ENCODE measurements at places on chromosomes 11 and 22.
A peak's percentile ranks its signal among the peaks of the same experiment; 100 is the strongest.

DNA sequence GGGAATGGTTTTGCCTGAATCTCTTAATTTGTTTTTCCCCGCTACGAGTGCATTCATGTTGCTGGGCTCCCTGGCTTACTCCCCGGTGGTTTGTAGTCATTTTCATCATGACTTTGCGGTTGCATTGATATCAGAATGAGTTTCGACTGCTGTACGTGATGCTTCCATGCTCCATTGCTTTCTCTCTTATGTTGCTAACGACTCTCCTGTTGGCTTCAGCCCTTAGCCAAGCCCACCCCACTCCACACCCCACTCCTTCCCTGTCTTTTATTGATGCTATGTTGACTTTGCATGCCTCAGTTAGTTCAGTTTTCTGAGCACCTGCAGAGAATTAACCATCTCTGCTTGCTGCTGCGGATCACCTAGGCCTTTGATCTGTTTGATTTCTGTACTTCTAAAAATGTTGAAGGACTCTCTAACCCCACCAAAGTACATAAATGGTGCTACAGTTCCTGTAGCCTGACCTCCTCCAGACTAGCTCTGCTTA is 65.3 kb downstream of the ARFGAP2 start:
- no peak for DNase-seq

DNA sequence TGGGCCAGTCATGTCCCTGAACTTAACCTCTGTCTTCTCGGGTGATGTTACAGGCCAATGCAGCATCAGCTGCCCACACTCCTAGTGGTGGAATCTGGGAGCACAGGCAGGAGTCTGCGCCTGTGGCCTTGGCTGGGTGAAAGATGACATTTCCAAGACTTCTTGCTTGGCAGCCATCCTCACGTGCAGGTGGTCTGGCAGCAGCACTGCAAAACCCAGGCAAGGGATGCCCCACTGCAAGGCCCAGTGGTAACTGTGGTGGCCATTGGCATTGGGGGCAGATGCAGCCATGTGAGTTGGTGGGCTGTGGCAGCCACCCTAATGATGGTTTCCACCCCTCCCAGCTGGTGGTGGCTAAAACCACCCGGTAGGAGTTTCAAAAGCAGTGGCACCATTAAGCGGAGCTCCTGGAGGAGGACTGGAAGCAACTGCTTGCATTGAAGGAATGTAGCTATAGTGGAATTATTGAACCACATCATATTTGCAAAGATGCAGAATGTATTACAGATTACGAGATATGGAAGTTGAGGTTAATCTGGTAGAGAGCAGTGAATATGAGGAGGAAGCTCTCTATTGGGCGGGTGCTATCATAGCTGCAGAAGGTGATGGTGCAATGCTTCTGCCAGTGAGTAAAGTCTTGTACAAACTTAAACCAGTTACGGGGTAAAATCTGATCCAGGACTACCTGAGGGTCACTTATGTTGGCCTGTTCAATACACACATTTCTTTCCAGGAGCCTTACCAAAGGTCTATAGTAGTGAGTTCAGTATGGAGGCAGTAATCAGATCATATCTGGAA is 120.7 kb upstream of the TOP3B start:
- peak; percentile 62 for DNase-seq

GRCh38 chr11:13348305-13348704 is 70.7 kb downstream of the BMAL1 start:
- DNase-seq, result no peak

DNA sequence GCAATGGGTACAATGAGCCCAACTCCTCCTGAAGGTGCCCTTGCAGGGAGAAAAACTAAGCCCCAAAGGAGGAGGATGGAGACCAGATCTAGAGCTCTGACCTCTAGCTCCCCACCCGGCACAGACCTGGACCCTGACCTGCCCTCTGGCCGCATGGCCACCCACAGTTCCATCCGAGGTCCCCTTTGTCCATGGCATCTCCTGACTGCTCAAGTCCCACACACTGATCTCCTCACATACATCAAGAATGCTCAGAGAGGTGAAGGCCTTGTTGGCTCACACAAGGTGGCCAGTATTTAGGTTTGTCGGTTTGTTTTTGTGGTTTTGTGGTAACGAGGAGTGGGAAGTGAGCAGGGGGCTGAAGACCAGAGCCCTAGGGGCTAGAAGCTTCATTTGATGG is 423.5 kb upstream of the B3GAT1 start:
- no peak for DNase-seq

DNA sequence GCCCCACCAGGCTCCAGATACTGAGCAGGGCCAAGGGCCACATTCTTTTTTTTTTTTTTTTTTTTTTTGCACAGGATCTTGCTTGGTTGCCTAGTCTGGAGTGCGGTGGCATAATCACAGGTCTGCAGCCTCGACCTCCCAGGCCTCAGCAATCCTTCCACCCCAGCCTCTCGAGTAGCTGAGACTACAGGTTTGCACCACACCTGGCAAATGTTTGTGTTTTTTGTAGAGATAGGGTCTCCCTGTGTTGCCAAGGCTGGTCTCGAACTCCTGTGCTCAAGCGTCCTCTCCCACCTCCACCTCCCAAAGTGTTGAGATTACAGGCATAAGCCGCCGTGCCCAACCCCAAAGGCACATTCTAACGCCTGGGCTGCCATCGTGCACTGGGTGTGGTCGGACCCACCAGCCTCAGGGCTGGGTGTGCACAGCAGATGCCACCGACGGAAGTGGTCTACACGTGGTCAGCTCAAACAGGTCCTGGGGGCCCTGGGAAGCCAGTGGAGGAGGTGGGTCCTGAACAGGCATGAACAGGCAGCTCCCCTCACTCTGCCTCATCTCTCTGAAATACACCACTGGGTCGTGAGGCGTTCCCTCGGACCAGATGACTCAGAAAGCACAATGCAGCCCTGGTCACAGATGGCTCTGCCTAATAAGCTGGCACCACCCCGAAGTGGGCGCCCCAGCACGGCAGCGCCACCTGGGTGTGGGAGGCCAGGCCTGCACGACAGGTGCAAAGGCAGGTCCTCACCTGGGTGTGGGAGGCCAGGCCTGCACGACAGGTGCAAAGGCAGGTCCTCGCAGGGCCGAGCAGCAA is 5.1 kb upstream of the B4GALNT4 start:
- no peak for DNase-seq

GRCh38 chr22:45248832-45249561 is 8.3 kb upstream of the KIAA0930 start:
- no peak for DNase-seq

- DNase-seq, result peak; percentile 37
Observed at GRCh38 chr11:61488651-61489291, 19.8 kb upstream of the LRRC10B start.

Data from endothelial cell (in vitro differentiated cells).